ENCODE measurements at places on chromosomes 13 and 19. TPM values are rescaled to one million over a fixed set of nuclear protein-coding genes. Genes with fewer than 3 reads are reported as not detected.

GRCh38 chr19:50607874-50608785, 31.6 kb downstream of the SYT3 start:
- H3K27me3 ChIP-seq: peaks cover 35% of the 10 kb centered on the region
- DNase-seq: peak; percentile 54
- no peaks in the 10 kb centered on the region for H3K36me3 ChIP-seq
- no peak overlapping the region for H3K4me3 ChIP-seq
- no peak overlapping the region for H3K27ac ChIP-seq

- H3K4me3 ChIP-seq: no peak overlapping the region
- no peak for DNase-seq
- no peaks in the 10 kb centered on the region for H3K27me3 ChIP-seq
- H3K36me3 ChIP-seq: peaks cover 3% of the 10 kb centered on the region
- peaks cover 24% of the 10 kb centered on the region for H3K4me1 ChIP-seq
Observed at GRCh38 chr13:112696001-112696868, 6.4 kb downstream of the ATP11A start.

- H3K4me3 ChIP-seq: peak within 1 kb of the TSS; percentile 45
- DNase-seq: peak; percentile 90
- H3K4me1 ChIP-seq: peaks cover 18% of the 10 kb centered on the region
- peaks cover 2% of the 10 kb centered on the region for H3K27me3 ChIP-seq
- peak within 1 kb of the TSS; percentile 23 for H3K27ac ChIP-seq
- H3K36me3 ChIP-seq: peaks cover 4% of the 10 kb centered on the region
Observed at GRCh38 chr19:1241417-1242095, at the start of gene ATP5F1D. Gene ATP5F1D, plus strand, starts transcription at chr19:1241751. Its CDS starts 100 bp downstream, at chr19:1241851.

GRCh38 chr19:5231857-5232678, 108.5 kb downstream of the PTPRS start:
- no peaks in the 10 kb centered on the region for H3K36me3 ChIP-seq
- H3K4me3 ChIP-seq: no peak overlapping the region
- H3K4me1 ChIP-seq: no peaks in the 10 kb centered on the region
- H3K27me3 ChIP-seq: no peaks in the 10 kb centered on the region
- H3K27ac ChIP-seq: no peak overlapping the region
- no peak for DNase-seq

DNA sequence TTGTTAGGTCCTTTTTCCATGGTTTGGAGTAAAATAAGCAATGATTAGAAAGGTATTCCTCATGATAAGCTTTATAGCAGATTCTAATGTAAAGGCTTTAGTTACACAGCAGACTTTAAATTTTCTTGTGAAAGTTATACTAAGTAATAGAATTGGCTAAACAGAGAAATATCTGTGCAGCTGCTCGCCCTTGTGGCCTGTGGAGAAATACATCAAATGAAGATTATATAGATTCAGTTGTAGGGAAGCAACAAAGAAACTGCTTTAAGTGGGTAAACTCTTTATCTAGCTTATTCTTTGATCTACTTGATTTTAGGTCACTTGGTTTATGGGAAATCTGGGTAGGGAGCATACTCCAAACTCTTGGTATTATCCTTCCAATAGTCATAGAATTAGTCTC, 1269.7 kb upstream of the SPRY2 start:
- DNase-seq: no peak
- H3K27me3 ChIP-seq: no peaks in the 10 kb centered on the region
- no peak overlapping the region for H3K27ac ChIP-seq
- H3K4me3 ChIP-seq: no peak overlapping the region
- H3K36me3 ChIP-seq: no peaks in the 10 kb centered on the region

DNA sequence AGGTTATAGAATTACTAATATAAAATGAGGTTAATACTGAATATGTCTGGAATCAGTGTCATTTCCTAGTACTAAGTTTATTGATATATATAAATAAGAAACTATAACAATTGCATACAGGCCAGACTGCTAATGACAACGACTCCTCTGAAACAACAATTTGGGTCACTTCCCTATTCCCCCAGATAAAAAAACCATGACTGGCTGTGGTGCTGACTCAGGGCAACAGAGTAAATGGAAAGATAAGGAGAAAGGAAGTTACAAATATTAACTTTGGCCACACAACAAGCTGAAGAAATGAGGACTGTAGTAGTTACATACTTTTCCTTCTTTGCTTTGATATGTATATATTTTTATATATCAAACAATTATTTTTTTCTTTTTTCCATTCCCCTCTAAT, 263.7 kb upstream of the PCDH9 start:
- H3K27me3 ChIP-seq: no peaks in the 10 kb centered on the region
- DNase-seq: no peak
- H3K4me3 ChIP-seq: no peak overlapping the region
- H3K4me1 ChIP-seq: no peaks in the 10 kb centered on the region
- no peak overlapping the region for H3K27ac ChIP-seq

- DNase-seq: no peak
- no peaks in the 10 kb centered on the region for H3K27me3 ChIP-seq
- no peak overlapping the region for H3K27ac ChIP-seq
- H3K4me3 ChIP-seq: no peak overlapping the region
- no peaks in the 10 kb centered on the region for H3K36me3 ChIP-seq
Observed at GRCh38 chr13:109110159-109110558, 480.7 kb downstream of the MYO16 start.

- no peak overlapping the region for H3K4me3 ChIP-seq
- no peaks in the 10 kb centered on the region for H3K27me3 ChIP-seq
- H3K27ac ChIP-seq: no peak overlapping the region
- no peaks in the 10 kb centered on the region for H3K4me1 ChIP-seq
- no peak for DNase-seq
- no peaks in the 10 kb centered on the region for H3K36me3 ChIP-seq
Observed at GRCh38 chr13:70125693-70126092, 17.4 kb upstream of the KLHL1 start.

DNA sequence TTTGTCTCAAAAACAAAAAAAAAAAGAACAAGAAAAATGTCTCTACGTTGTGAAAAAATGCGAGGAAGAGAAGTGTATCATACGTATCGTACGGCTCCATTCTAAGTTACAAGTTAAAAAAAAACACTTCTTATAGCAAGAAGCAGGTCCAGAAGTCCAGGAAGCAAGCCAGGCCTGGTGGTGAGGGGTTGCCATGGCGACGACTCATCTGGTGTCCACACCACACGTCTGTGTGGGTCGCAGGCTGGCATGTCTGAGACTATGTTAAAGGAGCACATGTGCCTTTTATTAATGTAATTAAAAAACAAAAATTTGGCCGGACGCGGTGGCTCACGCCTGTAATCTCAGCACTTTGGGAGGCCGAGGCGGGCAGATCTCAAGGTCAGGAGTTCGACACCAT, 5.9 kb downstream of the MED16 start:
- no peak overlapping the region for H3K27ac ChIP-seq
- H3K4me1 ChIP-seq: peaks cover 63% of the 10 kb centered on the region
- DNase-seq: no peak
- no peak overlapping the region for H3K4me3 ChIP-seq
- H3K27me3 ChIP-seq: no peaks in the 10 kb centered on the region

DNA sequence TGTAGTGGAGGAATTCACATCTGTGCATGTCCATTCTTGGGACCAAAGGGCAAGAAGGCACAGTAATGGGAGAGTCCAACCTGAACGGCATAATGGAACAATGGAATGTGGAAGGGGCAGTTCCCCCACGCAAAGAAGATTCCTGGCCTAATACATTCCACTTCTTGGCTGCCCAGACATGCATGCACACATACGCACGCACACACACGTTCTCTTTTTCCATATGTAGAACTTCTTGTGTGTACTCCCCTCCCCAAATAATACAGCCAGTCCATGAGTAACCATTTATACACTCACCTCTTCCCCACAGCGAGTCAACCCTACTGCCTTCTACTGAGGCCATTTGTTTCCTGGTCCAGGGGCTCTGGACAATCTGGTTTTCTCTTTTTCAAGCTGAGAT, 6.0 kb upstream of the STK24 start:
- H3K4me1 ChIP-seq: no peaks in the 10 kb centered on the region
- DNase-seq: no peak
- H3K36me3 ChIP-seq: no peaks in the 10 kb centered on the region
- H3K27ac ChIP-seq: no peak overlapping the region
- no peak overlapping the region for H3K4me3 ChIP-seq

DNA sequence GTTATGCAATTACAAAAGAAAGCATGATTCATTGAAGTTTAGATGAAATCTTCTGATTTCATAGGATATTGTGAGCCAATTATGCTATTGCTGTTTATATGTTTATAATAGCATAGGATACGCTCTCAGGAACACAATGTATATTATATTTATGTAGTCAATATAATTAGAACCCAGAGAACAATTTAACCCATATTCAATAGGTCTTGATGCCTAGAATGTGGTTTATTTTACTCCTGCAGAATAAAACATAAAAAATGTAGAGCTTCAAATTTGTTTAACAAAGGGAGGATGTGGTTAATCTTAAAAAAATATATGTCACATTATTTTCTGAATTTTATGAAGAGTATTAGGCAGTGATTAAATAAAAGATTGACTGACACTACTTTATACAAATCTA, 380.8 kb upstream of the SPRY2 start:
- H3K27ac ChIP-seq: no peak overlapping the region
- H3K4me1 ChIP-seq: no peaks in the 10 kb centered on the region
- DNase-seq: no peak
- no peaks in the 10 kb centered on the region for H3K27me3 ChIP-seq

- H3K4me1 ChIP-seq: no peaks in the 10 kb centered on the region
- H3K36me3 ChIP-seq: no peaks in the 10 kb centered on the region
- no peak for DNase-seq
- H3K27me3 ChIP-seq: peaks cover 6% of the 10 kb centered on the region
Observed at GRCh38 chr13:20247403-20247802, 15.3 kb upstream of the GJB6 start.

GRCh38 chr13:29185926-29186325, 365.8 kb downstream of the MTUS2 start:
- H3K27me3 ChIP-seq: no peaks in the 10 kb centered on the region
- DNase-seq: no peak
- no peaks in the 10 kb centered on the region for H3K4me1 ChIP-seq
- H3K36me3 ChIP-seq: no peaks in the 10 kb centered on the region

DNA sequence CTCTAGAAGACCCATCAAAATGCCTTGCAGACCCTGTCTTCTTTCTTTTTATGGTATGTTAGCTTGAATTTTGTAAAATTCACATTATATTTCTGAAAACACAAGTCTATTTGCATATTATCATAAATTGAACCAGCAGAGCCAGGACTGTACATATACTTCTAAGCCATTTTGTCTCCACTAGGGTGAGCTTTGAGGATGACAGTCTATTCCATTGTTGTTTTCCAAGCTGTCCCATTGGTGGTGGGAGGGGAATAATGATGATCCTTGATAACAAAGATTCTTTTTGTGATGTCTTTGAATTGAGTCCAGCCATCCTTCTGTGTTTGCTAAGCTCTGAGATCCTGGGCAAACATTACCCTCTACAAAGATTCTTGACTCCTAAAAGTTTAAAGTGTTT, 359.3 kb upstream of the PCDH20 start:
- H3K27me3 ChIP-seq: no peaks in the 10 kb centered on the region
- no peaks in the 10 kb centered on the region for H3K36me3 ChIP-seq
- no peak overlapping the region for H3K27ac ChIP-seq
- no peak overlapping the region for H3K4me3 ChIP-seq

DNA sequence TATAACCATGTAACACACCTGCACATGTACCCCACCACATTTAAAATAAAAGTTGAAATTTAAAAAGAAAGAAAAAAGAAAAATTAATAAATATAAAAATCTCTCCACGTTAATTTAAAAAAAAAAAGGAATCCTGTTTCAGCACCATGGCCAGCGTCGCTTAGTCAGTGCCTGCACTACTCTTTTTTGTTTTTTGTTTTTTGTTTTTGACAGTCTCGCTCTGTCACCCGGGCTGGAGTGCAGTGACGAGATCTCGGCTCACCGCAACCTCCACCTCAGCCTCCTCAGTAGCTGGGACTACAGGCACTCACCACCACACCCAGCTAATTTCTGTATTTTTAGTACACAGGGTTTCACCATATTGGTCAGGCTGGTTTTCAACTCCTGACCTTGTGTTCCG, 835.9 kb downstream of the UQCRFS1 start:
- no peaks in the 10 kb centered on the region for H3K4me1 ChIP-seq
- no peak overlapping the region for H3K27ac ChIP-seq
- no peak overlapping the region for H3K4me3 ChIP-seq

DNA sequence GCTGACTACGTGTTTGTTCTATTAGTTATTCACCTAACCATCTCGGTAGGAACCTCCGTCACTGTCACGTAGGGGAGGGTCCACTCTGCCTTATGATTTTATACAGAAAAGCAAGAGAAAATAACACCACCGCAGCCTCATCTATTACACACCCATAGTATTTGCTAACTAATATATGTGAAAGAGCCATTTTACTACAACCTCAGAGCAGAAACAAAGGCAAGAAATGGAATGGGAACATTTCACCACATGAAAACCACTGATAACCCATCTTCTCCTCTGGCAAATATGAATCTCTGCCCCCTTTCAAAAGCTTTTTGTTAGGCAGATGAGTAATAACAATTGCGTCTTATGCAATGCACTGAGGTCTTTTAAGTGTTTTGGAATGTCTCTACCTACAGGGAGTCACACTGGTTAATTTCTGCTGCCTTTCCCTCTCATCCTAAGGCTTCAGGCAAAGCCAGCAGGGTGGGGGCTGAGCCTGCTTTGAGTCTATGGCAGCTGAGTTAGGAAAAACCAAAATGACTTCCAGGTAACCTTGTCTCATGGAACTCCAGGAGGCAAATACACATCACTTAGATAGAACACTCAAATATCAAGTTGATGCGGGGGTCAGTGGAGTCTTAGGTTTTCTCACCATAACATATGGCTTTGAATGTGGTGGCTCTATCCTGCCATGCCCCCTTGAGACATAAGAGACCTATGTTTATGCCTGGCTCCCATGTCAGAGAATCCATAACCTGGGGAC, 15.0 kb downstream of the TSHZ3 start:
- DNase-seq: no peak
- no peaks in the 10 kb centered on the region for H3K27me3 ChIP-seq
- no peak overlapping the region for H3K27ac ChIP-seq
- H3K36me3 ChIP-seq: no peaks in the 10 kb centered on the region
- no peak overlapping the region for H3K4me3 ChIP-seq

GRCh38 chr13:23628765-23629565, 58.8 kb downstream of the TNFRSF19 start:
- H3K27ac ChIP-seq: no peak overlapping the region
- H3K36me3 ChIP-seq: no peaks in the 10 kb centered on the region
- H3K27me3 ChIP-seq: peaks cover 16% of the 10 kb centered on the region
- DNase-seq: no peak
- H3K4me3 ChIP-seq: no peak overlapping the region

- no peaks in the 10 kb centered on the region for H3K36me3 ChIP-seq
- no peak overlapping the region for H3K4me3 ChIP-seq
- H3K27me3 ChIP-seq: no peaks in the 10 kb centered on the region
- no peak for DNase-seq
- peaks cover 4% of the 10 kb centered on the region for H3K4me1 ChIP-seq
Observed at GRCh38 chr19:5326986-5327623, 13.5 kb downstream of the PTPRS start.

- H3K4me3 ChIP-seq: peak overlapping the region; percentile 15
- H3K36me3 ChIP-seq: no peaks in the 10 kb centered on the region
- no peaks in the 10 kb centered on the region for H3K27me3 ChIP-seq
Observed at GRCh38 chr13:24264976-24265375, 44.4 kb upstream of the C1QTNF9 start.

The RFPL4AL1 gene
- not detected for total RNA-seq

The PRKCG gene
- total RNA-seq: 0.32 TPM

The TSKS gene
- 2.7 TPM for total RNA-seq

The TRAPPC5 gene
- total RNA-seq: 72.1 TPM

The PLPPR2 gene
- 16.2 TPM for total RNA-seq

All from T-cell (primary cell).